ENCODE measurements at places on chromosomes 3 and 15.

GRCh38 chr3:73774645-73775044 lies 149.9 kb upstream of the PDZRN3 start:
- no peak for DNase-seq

DNA sequence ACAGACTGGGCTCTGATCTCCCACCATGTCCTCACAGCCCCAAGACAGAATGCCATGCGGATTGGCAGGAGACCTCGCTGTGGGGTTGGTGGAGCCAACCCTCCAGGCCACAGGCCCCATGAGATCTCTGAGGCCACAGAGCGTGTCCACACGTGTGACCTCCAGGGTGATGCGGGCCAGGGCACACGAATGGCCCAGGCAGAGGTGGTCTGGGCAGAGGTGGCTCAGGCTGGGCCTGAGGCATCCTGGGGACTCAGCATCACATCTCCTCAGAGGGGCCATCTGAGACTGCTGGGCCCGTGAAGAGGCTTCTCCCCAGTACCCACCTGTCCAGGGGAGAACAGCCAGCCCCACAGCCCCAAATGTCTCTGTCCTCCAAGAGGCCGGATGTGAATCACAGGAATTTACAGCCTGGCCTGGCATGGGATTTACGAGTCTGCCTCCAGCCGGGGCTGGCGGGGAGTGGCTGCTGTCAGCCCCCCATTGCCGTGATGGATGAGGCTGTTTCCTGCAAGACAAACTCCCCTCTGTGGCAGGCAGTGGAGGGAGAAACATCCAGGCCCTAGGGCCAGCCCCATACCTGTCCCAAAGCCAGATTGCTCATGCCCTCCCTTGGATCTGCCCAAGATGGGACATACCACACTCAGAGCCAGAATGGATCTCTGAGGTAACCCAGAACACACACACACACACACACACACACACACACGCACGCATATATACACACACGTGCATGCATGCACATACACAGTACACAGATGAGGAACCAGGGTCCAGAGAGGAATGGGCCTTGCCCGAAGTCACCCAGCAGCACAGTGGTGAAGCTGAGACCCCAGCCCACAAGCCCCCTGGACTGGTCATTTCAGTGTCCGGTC lies 208.3 kb downstream of the TBC1D2B start:
- DNase-seq: no peak

DNA sequence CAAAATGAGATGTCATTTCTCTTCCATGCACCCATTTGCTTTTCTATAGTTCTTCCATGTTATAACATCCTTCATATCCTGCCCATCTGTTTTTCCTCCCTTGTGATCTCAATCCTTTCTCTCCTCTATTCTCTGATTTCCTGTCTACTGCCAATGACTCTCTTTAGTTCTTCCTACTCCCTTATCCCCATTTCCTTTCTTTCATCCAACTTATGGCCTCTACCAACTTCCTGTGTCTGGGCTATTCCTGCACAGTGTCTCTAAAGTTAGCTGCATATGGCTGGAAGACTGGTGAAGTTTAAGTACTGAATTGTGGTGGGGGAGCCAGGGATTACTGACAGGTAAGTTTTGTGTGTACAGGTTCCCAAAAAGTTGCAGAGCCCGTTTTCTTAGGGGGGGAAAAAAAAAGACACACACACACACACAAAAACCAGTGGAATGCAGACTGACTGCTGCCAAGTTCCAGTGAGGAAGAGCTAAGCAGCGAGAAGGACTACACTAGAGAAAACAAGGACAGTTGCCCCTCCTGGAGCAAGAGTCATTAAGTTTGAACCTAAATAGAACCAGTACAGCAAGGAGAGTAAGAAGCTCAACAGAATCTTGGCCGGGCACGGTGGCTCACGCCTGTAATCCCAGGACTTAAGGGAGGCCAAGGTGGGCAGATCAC lies 28.8 kb downstream of the XRN1 start:
- no peak for DNase-seq

DNA sequence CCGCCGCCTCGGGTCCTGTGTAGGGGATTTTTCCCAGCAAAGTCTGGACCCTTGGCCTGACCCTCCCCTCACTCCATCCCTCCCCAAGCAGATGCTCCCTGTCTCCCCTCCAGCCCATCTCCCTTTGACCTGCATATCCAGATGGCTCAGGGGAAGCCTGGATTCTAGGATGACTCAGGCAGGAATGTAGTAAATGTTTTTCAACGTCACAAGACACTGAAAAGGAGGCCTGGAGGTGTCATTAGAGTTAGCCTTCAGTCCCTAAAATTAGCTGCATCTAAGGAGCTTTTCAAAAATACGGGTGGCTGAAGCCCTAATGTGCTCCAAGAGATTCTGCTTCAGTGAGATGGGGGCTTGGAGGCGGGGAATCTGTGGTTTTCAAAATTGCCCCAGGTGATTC lies 7.2 kb downstream of the ACAN start:
- no peak for DNase-seq

DNA sequence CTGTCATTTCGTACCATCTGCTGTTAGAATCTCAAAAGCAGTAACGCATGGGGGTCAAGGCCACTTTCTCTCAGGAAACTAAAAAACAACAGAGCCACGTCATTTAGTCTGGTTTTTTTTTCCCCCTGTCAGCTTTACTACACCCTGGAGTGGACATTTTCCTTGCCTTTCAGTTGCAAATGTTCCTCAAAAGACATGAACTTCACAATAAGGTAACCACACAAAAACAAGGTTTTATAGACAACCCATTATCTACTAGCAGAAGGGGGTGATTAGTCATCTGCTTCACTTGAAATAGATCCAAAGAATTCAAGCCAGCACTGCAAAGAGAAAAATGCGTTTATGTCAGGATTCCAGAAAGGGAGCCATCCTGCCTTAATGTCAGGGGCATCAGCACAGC lies 171.8 kb upstream of the CDIN1 start:
- DNase-seq: no peak

Measured in stimulated activated CD4-positive, alpha-beta T cell treated with anti-CD3 and anti-CD28 coated beads, Interleukin-1b, Interleukin-23, amount 100 ng/mL, for 24 hours (primary cell).